ENCODE measurements at places on chromosomes 16 and 17.

DNA sequence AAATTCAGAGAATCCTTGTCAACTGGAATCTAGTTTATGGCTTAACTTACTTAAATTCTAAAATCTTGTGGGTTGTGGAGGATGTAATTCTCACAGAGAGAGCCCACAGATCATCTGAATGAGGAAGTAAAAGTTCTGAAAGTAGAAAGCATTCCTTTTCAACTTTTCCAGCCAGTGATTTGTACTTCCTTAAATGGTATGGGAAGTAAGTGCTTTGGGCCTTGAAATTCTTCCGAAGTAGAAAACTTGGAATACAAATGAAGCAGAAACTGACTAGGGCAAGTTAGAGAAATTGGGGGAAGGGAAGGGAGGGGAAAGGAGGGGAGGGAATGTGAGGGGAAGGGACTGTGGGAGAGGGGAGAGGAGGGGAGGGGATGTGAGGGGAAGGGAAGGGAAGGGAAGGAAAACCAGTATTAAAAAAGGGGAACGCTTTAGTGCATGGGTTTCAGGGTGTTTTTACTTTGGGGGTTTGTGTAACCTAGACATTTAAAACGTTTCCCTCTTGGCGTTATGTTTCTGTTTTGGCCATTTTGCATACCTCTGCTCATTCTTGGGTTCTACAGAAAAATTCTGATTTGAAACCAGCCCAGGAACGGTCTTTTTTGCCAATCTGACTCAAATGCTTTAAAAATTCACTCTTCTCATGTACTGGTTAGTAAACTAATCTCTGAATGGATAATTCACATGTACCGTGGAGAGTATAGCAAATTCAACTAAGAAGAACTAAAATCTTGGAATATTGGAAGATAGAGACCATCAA lies 15.5 kb upstream of the SNTB2 start:
- no peak for DNase-seq

- no peak for DNase-seq
Observed at GRCh38 chr17:2860045-2860444, 63.8 kb downstream of the RAP1GAP2 start.

DNA sequence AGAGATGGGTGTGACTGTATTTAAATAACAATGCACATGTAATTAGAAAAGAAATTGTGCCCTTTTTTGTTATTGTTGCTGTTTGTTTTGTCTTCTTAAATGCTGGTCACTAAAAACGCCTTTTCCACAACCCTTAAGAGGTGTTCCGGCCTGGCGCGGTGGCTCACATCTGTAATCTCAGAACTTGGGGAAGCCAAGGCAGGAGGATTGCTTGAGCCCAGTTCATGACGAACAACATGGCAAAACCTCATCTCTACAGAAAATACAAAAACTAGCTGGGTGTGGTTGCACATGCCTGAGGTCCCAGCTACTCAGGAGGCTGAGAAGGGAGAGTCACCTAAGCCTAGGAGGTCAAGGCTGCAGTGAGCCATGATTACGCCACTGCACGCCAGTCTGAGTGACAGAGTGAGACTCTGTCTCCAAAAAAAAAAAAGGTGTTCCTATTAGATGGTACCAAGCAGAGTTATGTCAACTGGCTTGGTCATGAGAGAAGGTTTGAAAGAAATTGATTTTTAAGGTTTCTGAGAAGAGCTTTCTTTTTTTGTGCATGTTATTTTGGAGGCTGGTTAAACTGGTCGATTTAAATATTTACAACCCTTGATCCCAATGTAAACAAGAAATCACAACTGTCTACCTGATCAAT lies 23.5 kb upstream of the RFFL start:
- no peak for DNase-seq

DNA sequence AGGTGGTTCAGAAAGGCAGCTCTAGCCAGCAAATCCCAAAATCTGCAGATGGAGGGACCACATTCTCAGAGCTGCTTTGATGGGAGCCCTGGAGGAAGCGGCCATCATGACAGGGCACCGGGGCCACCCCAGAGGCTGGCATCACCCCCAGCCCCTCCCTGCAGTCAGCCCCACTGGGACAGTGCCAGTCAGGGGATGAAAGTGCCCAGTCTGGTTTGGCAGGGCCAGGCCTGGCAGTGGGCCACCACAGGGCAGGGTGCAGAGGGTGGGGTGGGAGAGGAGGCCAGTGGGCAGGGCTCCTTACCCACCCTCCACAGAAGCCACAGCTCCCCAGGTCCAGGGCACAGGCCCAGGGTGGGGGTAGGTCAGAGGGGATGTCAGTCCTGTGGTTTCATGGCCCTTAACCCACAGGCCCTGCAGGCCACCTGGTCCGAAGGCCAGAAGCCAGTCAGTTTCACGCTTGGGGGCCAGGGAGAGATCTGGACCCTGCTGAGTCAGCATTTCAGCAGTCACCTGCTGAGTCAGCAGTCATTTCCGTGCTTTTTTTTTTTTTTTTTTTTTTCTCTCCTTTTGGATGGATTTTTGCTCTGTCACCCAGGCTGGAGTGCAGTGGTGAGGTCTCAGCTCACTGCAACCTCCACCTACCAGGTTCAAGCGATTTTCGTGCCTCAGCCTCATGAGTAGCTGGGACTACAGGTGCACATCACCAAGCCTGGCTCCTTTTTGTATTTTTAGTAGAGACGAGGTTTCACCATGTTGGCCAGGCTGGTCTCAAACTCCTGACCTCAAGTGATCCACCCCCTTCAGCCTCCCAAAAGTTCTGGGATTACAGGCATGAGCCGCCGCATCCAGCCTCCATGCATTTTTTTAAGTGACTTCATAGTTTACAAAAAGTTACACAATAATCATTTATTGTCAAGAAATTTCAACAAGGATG lies 10.4 kb downstream of the SLC25A10 start:
- DNase-seq = no peak

DNA sequence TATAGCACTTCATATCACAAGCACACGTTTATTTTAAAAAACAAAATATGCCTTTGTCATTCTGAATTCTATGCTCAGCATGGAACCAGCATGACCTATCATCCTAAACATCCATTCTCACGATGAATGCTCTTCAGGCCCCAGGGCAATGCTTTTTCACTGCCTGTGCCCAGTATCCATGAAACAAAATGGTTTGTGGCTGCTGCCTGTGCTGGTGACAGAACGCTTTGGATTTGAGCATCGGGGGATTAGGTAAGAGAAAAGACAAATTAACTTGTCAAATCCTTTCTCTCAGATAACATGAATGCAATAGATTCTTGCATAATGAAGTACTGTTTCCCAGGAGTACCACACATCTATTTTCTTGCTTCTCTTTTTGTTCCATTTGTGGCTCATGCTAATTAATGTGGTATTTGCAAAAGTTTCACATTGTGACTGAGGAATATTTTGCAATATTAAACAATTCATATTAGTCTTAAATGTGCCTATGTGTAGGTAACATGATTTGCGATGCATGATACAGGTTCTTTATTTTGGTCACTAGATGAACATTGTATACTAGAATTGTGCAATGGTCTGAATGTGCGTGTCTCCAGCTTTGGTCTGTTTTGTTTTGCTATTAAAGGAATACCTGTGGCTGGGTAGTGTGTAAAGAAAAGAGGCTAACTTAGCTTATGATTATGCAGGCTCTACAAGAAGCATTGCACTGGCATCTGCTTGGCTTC lies 25.8 kb upstream of the SRSF1 start:
- DNase-seq = no peak

DNA sequence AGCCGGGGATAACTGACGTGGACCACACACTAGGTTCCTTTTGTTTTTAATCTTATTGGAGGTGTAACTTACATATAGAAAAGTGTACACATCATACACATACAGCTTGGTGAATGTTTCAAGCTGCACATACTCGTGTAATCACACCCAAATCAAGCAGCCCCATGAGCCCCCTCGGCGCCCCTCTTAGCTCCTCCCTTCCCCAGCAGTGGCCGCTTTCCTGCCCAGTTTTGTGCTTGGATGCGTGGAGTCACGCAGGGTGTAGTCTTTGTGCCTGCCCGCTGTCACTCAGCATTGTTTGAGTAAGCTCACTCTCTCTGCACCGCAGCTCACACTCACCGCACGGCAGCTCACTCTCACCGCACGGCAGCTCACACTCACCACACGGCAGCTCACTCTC lies 151.7 kb upstream of the CHMP6 start:
- no peak for DNase-seq
